Prostate gland (tissue), 2 donors: ENCODE measurements at places on chromosomes 6 and 20. TPM values are rescaled to one million over a fixed set of nuclear protein-coding genes. Genes with fewer than 3 reads are reported as not detected.

TRIM31 gene
- 0.32 TPM for total RNA-seq

- no peaks in the 10 kb centered on the region for H3K36me3 ChIP-seq
- no peak overlapping the region for H3K4me3 ChIP-seq
- no peak overlapping the region for H3K27ac ChIP-seq
- no peaks in the 10 kb centered on the region for H3K27me3 ChIP-seq
These were observed 6.7 kb downstream of the TOX2 start for GRCh38 chr20:43921227-43921780.

HNF4A gene
- total RNA-seq = not detected

DNA sequence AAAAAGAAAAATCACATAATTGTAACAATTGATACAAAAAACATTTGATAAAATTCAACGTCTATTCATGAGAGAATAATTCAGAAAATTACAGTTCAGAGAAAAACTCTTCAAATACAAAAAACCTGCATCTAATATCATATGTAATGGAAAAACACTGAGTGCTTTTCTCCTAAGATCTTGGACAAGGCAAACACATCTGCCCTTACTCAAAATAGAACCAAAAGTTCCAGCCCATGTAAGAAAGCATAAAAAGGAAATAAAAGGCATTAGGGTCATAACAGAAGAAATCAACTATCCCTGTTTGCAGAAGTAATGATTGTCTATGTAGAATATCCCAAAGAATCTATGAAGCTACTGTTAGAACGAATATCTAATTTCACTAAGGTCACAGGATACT lies 721.4 kb downstream of the RFPL4B start:
- H3K36me3 ChIP-seq = no peaks in the 10 kb centered on the region
- no peak overlapping the region for H3K4me3 ChIP-seq
- H3K4me1 ChIP-seq = no peaks in the 10 kb centered on the region
- H3K27ac ChIP-seq = no peak overlapping the region
- no peaks in the 10 kb centered on the region for H3K27me3 ChIP-seq

- H3K36me3 ChIP-seq = no peaks in the 10 kb centered on the region
- no peak overlapping the region for H3K27ac ChIP-seq
- no peak for DNase-seq
- no peaks in the 10 kb centered on the region for H3K27me3 ChIP-seq
These were observed 30.9 kb upstream of the ALDH8A1 start for GRCh38 chr6:134980846-134981245.

DNA sequence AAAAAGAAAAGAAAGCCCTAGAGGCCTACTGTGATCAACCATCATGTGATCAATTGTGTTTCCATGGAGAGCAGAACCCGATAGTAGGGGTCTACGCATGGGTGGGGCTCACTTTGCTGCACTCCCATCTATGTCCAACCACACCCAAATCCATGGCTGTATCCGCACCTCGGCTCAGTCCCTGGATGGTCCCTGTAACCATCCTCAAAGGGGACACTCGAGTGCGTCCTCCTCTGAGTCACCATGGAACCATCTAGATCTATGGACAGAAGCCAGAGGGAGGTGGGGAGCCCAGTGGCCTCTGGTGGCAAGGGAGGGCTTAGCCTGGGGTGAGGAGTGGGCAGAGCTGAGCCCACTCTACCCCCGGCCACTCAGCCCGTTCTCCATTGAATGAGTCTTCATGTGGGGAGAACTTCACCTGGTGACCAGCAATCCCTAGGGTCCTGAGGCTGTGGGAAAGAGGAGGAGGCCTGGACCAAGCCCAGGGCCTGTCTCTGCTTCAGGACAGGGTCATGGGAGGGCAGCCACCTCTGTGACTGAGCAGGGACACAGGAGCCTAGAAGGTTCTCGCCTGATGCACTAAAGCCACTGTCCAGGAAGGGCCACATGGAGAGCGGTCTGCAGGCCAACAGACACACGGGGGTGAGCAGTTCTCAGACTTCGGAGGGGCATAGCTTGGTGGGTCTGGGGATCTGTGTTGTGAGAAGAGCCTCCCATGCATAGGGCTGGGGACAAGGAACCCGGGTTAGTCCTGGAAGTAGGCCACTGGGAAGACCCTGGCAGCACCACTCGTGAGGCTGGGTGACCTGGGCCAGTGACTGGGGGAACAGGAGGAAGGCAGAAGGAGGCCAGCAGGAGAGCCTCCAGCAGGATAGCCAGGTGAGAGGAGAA lies 19.3 kb downstream of the RAET1L start:
- no peaks in the 10 kb centered on the region for H3K36me3 ChIP-seq
- H3K4me1 ChIP-seq = no peaks in the 10 kb centered on the region
- peak overlapping the region; percentile 48 for H3K4me3 ChIP-seq
- H3K27ac ChIP-seq = no peak overlapping the region
- no peaks in the 10 kb centered on the region for H3K27me3 ChIP-seq

MKKS gene
- total RNA-seq = 19.0 TPM

GRCh38 chr20:48359692-48360341 lies 468.0 kb downstream of the PREX1 start:
- no peak for DNase-seq
- H3K27ac ChIP-seq = no peak overlapping the region
- no peak overlapping the region for H3K4me3 ChIP-seq
- no peaks in the 10 kb centered on the region for H3K36me3 ChIP-seq
- no peaks in the 10 kb centered on the region for H3K27me3 ChIP-seq
- no peaks in the 10 kb centered on the region for H3K4me1 ChIP-seq

MTCH1 gene
- 269 TPM for total RNA-seq

SLC35B3 gene
- total RNA-seq = 12.3 TPM

GRCh38 chr6:13700232-13700631 lies 11.4 kb downstream of the RANBP9 start:
- no peak overlapping the region for H3K4me3 ChIP-seq
- no peak overlapping the region for H3K27ac ChIP-seq
- no peaks in the 10 kb centered on the region for H3K36me3 ChIP-seq
- no peaks in the 10 kb centered on the region for H3K4me1 ChIP-seq
- DNase-seq = no peak

GABRR1 gene
- not detected for total RNA-seq

PKHD1 gene
- 1.1 TPM for total RNA-seq

- no peaks in the 10 kb centered on the region for H3K36me3 ChIP-seq
- no peaks in the 10 kb centered on the region for H3K27me3 ChIP-seq
- H3K4me1 ChIP-seq = no peaks in the 10 kb centered on the region
- no peak for DNase-seq
- H3K27ac ChIP-seq = no peak overlapping the region
These were observed 256.9 kb downstream of the ARHGAP18 start for GRCh38 chr6:129453073-129453472.

DNA sequence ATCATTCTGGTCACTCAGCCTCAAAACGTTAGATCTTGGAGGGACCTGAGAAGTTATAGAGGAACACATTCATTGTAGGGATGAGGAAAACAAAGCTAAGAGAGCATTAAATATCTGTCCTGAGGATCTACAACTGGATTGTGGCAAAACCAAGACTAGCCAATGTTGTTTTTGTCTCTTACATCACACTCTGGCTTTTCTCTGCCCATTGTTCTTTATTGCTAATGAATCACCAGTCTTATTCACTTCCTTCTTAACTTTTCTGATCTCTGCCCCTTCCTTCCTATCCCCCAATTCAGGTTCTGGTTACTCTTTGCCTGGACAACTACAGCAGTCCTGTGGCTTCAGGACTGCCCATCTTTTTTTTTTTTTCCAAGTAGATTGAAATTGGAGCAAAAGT lies 57.0 kb upstream of the PREP start:
- H3K27ac ChIP-seq = no peak overlapping the region
- DNase-seq = no peak
- H3K4me1 ChIP-seq = no peaks in the 10 kb centered on the region
- H3K36me3 ChIP-seq = no peaks in the 10 kb centered on the region

GRCh38 chr6:87699576-87699975 lies 2.5 kb downstream of the AKIRIN2 start:
- peak overlapping the region; percentile 99 for H3K4me3 ChIP-seq
- H3K36me3 ChIP-seq = no peaks in the 10 kb centered on the region
- peak overlapping the region; percentile 25 for H3K27ac ChIP-seq
- no peaks in the 10 kb centered on the region for H3K4me1 ChIP-seq
- no peak for DNase-seq
- no peaks in the 10 kb centered on the region for H3K27me3 ChIP-seq

DNA sequence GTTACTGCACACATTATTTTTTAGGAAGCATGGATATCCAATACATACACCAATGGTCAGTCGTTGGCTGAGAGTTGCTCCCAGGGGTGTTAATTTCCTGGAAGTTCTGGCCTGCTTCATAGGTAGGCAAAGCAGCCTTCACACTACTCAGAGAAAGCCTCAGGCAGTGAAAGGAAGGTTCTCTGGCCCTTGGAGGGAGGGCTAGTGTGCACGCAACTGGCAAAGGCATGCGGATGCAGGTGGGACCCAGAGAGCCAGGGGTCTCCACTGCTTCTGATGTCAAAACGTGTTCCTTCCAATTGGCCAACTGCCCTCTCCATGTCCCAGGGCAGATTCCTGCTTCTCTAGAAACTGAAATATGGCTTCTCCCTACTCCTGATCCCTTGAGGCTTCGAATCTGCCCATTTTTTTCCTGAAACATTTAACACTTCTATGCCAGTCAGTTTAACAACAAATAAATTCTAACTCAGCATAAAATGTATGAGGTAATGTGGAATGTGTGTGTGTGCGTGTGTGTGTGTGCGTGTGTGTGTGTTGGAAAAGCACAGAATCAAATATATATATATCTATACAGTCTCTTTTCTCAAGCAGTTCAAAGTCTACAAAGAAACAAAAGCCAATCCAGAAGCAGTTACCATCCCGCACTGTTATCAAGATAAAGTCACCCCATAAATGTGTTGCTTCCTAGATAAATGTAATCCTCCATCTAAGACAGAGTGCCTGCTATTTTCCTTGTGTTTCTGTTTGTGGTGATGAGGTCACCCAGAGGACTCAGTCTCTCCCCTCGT lies 94.0 kb upstream of the HIVEP1 start:
- no peak overlapping the region for H3K4me3 ChIP-seq
- DNase-seq = no peak
- H3K27ac ChIP-seq = no peak overlapping the region
- H3K27me3 ChIP-seq = no peaks in the 10 kb centered on the region

KHDC1 gene
- total RNA-seq = 4.2 TPM

CASS4 gene
- total RNA-seq = 0.59 TPM

TCEA2 gene
- 69.5 TPM for total RNA-seq

MEP1A gene
- total RNA-seq = 0.34 TPM

C20orf96 gene
- 16.1 TPM for total RNA-seq

- no peaks in the 10 kb centered on the region for H3K36me3 ChIP-seq
- no peak for DNase-seq
- no peaks in the 10 kb centered on the region for H3K4me1 ChIP-seq
- no peak overlapping the region for H3K4me3 ChIP-seq
These were observed 306.9 kb downstream of the QKI start for GRCh38 chr6:163721435-163721834.

DNA sequence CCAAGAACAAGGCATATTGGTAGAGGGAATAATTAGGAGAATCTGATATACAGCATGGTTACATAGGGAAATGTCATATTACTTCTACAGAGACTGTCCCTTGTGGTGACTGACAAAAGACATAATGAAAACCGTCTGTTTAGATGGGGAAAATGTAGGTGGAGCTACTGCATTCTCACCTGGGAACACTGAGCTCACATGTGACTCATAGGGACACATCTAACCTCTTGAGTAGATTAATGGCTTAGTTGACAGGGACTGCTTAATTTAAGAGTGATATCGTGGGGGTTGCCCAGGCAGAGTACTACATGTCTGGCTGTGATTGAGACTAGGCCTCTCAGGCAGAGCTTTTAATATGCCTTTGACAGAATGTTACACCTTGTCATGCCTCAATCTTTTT lies 235.3 kb upstream of the ZFP64 start:
- H3K27ac ChIP-seq = no peak overlapping the region
- H3K27me3 ChIP-seq = no peaks in the 10 kb centered on the region
- H3K4me3 ChIP-seq = no peak overlapping the region
- no peaks in the 10 kb centered on the region for H3K36me3 ChIP-seq
- no peak for DNase-seq
